Inflammatory macrophage treated with lipopolysaccharide for 1 hour (primary cell): ENCODE measurements at places on chromosomes 7 and 10.
A peak's percentile ranks its signal among the peaks of the same experiment; 100 is the strongest.

- DNase-seq, result no peak
Measured at GRCh38 chr10:110457851-110458250, 39.9 kb upstream of the DUSP5 start.

GRCh38 chr10:97185326-97186058 is at the start of gene SLIT1:
SLIT1 (minus strand) TSS chr10:97185959; CDS start chr10:97185674, 285 bp downstream.
- DNase-seq, result no peak

- no peak for DNase-seq
Measured at GRCh38 chr10:103145046-103145445, 48.0 kb downstream of the NT5C2 start.

GRCh38 chr10:92575961-92576360 is 2.1 kb upstream of the IDE start:
- peak; percentile 74 for DNase-seq

- DNase-seq, result no peak
Measured at GRCh38 chr10:29881336-29881771, 178.0 kb downstream of the JCAD start.

GRCh38 chr7:35908331-35909216 is 107.7 kb downstream of the SEPTIN7 start:
- no peak for DNase-seq

DNA sequence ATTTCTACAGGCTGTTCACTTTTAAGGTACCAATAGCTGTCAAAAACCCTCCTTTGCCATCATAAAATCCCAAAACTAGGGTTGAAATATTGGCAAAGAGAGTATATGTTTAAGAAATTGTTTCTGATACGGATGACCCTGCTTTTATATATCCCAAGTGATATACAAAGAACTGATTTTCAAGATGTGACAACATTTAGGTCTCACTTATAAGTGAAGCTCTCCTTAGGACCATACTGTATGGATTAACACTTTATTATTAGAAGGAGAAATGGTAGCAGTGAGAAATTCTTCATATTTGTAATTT is 11.0 kb upstream of the CRPPA start:
- no peak for DNase-seq

DNA sequence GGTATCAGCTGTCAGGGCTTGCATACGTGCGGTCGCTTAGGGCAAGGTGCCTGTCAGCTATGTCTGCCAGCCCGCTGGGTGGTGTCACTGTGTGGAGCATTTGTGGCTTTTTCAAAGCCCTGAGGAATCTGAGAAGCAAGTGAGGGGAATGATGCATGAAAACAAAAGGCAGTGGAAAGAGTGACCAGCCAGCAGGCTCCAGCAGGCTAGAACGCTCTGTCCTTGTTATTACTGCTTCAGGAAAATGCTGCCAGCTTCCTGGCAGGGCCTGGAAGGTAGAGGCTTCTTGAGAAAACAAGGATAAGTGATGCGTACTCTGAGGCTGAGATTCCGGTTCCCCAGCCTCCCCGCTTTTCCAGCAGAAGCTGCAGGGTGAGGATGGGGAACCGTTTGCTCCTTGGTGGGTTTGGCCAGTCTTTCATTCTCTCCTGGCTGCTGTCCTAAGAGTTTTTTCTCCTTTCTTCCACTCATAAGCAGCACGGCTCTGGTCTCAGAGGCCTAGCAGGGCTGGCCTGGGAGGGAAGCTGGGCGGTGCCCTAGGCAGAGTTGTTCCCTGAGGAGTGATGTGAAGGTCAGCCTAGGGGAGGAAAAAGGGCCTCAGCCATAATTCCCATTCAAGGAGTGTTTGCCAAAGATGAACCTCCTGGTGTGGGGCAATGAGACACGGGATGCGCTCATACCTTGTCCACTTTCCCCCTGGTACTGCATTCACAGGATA is 42.8 kb upstream of the MKLN1 start:
- no peak for DNase-seq

DNA sequence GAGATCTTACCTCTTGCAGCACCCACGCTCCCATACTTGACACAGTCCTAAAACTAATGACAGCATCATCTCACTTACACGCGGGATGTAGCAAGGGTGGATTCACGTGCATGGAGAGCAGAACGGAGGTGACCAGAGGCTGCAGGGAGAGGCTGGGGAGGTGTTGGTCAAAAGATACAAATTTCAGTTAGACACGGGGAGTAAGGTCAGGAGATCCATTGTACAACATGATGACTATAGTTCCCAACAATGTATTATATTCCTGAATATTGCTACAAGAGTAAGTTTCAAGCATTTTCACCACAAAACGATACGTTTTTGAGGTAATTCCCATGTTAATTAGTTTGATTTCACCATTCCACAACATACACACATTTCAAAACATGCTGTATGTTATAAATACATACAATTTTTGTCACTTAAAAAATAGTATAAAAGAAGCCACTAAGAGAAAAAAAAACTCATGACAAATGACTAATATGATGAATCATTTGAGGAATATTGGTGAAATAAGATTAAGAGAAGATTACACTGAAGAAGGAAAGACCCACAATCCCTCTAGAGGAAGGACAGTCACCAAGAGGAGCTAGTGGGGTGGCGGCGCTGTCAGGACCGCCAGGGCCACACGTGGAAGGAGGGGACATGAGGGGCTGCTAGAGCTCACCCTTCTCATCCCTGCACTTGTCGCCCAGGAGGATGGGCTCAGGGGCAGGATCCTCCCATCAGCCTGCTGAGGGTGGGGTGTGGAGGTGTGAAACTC is 49.4 kb upstream of the EGFR start:
- DNase-seq, result no peak
